Effector memory CD4-positive, alpha-beta T cell (primary cell): ENCODE measurements at places on chromosomes 5 and 9.

- no peak for DNase-seq
Observed at GRCh38 chr9:33147416-33148169, 19.5 kb downstream of the B4GALT1 start.

- DNase-seq: no peak
Observed at GRCh38 chr9:20790721-20791120, 106.7 kb downstream of the FOCAD start.

GRCh38 chr9:136011703-136012496 is 50.7 kb upstream of the UBAC1 start:
- no peak for DNase-seq

- DNase-seq: no peak
Observed at GRCh38 chr9:127931092-127931881, 710 bp upstream of the PIP5KL1 start.

DNA sequence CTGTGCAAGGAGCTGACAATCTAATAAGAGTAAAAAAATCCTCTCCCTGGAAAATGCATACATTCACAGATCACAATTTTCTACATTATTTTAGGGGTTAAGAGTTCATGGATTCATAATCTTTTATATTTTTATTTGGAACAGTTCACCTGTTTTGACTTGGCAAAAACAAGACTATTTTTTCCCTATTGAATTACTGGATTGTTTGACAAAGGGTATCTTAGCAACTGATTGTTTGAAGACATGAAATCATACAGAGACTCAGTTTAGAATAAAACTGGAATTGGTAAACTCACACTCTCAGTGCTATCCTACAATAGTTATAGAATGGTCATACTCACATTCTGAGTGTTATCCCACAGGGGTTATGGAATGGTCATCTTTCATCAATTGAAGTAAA is 358.2 kb upstream of the PTGER4 start:
- no peak for DNase-seq

- DNase-seq: no peak
Observed at GRCh38 chr5:74233571-74233970, 407.0 kb downstream of the ENC1 start.

DNA sequence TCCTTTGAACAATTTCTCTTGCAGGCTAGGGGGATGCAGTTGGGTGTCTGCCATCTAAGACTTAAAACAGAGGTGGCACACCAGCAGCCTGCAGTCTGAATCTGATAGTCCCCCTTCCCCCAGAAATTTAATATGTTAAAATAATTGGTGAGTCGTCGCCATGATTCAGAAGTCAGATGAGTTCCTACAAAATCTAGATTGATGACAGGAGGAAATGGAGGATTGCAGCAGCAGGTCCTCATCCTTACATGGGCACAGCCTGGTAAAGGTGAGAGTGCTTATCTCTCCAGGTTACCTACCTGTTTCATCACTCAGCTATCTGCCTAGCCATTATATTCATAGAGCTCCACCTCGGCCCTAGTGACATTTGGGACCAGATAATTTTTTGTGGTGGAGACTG is 112.3 kb downstream of the PCSK1 start:
- DNase-seq: no peak

DNA sequence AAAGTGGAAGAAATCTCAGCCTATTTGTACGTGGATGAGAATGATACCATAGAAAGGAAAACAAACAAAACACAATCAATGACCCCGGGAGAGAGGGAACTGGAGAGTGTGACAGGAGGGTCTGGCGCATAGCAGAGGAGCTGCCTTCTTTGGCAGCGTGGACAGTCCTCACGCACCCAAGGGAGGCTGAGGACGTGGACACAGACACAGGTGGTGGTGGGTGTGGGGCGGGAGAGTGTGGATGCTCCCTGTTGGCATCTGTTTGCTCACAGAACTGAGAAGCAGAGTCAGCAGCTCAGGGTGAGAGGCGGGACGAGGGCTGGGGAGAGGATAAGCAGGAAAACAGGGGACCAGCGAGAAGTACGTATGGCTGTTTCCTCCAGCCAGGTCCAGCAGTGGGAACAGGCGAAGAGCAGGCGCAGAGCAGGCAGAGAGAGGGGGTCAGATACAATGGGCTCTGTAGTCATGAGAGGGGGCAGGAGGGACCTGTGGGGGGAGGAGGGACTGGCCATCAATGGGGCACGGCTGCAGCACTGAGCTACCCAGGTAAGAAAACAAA is 10.0 kb downstream of the CMBL start:
- DNase-seq: no peak
